ENCODE measurements at places on chromosomes 6 and 20. TPM values are rescaled to one million over a fixed set of nuclear protein-coding genes. Genes with fewer than 3 reads are reported as not detected.

DNA sequence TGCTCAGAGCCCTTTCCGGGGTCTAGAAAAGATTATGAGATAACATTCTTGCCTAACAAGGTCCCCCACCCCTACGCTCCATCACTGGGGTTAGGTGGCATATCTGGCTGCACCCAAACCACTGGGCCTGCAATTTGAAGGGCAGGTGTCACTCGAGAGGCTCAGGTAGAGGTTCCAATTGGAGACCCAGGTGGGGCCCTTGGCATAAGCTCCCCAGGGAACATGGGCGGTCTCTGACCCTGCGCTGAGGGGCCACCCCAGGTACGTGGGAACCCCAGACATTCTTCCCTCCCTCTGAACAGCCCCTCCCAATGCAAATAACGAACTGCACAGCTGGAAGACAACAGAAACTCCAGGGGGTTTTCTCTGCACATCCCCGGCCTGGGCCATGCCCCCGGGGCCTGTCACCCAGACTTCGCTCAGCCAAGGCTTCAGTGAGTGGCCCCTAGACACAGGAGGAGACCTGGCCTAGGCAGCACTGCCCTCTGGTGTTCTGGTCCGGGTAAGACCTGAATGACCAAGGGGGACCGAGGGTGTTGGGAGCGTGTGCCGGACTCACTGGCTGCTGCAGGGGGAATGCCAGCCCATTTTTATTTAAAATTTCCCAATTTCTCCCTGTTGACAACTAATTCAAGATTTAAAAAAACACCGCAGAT lies 47.5 kb downstream of the DSTN start:
- no peak for DNase-seq
- no peak overlapping the region for H3K4me3 ChIP-seq
- H3K4me1 ChIP-seq: peaks cover 7% of the 10 kb centered on the region
- H3K36me3 ChIP-seq: peaks cover 57% of the 10 kb centered on the region
- no peak overlapping the region for H3K27ac ChIP-seq
- H3K27me3 ChIP-seq: no peaks in the 10 kb centered on the region

- H3K36me3 ChIP-seq: peaks cover 26% of the 10 kb centered on the region
- no peaks in the 10 kb centered on the region for H3K27me3 ChIP-seq
- peak; percentile 80 for DNase-seq
- H3K27ac ChIP-seq: peak overlapping the region; percentile 99
- no peak overlapping the region for H3K4me3 ChIP-seq
These were observed 23.0 kb upstream of the NAA20 start for GRCh38 chr20:19993958-19994669.

Gene ZBTB9
- polyA plus RNA-seq: 9.9 TPM

Gene TNFRSF6B
- 51.9 TPM for polyA plus RNA-seq

GRCh38 chr6:1757131-1757530 lies 147.4 kb downstream of the FOXC1 start:
- DNase-seq: no peak
- H3K4me3 ChIP-seq: no peak overlapping the region
- H3K27ac ChIP-seq: no peak overlapping the region
- H3K36me3 ChIP-seq: no peaks in the 10 kb centered on the region

- H3K4me1 ChIP-seq: peaks cover 4% of the 10 kb centered on the region
- H3K27ac ChIP-seq: no peak overlapping the region
- no peaks in the 10 kb centered on the region for H3K27me3 ChIP-seq
These were observed 45.8 kb upstream of the FAM184A start for GRCh38 chr6:119124079-119124824.

DNA sequence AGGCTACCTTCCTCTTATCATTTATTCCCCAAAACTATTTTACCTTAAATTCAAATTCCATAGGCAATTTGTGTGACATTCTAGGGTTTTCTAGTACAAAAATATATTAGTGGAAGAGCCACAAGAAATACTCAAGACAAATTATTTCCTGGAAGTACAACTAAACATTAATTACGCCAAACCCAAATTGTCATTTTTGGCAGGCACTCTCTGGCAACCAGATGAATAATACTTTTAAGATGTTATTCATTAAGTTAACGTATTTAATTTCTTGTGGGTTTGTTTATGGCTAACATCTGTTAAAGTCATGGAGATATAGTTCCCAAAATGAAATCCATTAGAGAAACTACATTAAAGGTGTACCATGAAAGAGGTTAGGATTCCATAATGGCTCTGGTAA lies 40.5 kb downstream of the HMGN3 start:
- no peak for DNase-seq
- no peaks in the 10 kb centered on the region for H3K36me3 ChIP-seq
- no peaks in the 10 kb centered on the region for H3K27me3 ChIP-seq
- H3K4me1 ChIP-seq: no peaks in the 10 kb centered on the region
- H3K4me3 ChIP-seq: no peak overlapping the region

DNA sequence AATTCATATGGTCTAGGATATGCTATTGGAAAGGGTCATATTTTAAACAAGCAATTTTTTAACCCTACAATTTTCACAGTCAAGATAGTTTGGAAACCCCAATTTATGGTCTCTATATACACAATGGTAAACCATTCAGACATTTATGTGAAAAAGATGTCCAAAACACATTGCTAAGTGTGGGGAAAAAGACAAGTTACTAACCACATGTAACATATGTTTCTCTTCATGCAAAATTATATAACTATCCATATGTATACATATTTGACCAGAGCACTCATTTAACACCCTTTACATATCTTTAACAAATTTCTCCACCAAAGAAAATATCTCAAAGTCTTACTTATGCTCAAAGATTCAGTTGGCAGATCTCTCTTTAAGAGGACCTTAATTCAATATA lies 110.6 kb downstream of the RNGTT start:
- no peak overlapping the region for H3K27ac ChIP-seq
- H3K36me3 ChIP-seq: no peaks in the 10 kb centered on the region
- no peak for DNase-seq
- no peaks in the 10 kb centered on the region for H3K4me1 ChIP-seq
- H3K27me3 ChIP-seq: no peaks in the 10 kb centered on the region

DNA sequence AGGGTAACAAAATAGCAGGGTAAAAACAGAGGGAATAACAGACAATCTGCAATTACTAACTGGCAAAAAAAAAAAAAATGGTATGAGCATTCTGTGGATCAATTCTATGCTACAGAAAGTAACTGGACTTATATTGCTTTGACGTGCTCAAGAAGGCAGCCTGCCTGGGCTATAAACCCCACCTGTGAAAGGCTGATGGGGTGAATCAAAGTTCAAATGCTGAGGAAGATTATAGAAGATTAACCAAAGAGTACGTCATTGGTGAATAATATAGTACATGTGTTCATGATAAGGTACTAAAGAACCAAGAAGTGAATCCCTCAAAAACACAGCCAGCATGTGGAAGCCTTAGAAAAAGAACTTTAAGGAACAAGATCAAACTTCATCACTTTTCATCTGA lies 441.9 kb upstream of the PTCHD4 start:
- H3K4me3 ChIP-seq: no peak overlapping the region
- H3K27me3 ChIP-seq: no peaks in the 10 kb centered on the region
- H3K36me3 ChIP-seq: no peaks in the 10 kb centered on the region
- no peak for DNase-seq

DNA sequence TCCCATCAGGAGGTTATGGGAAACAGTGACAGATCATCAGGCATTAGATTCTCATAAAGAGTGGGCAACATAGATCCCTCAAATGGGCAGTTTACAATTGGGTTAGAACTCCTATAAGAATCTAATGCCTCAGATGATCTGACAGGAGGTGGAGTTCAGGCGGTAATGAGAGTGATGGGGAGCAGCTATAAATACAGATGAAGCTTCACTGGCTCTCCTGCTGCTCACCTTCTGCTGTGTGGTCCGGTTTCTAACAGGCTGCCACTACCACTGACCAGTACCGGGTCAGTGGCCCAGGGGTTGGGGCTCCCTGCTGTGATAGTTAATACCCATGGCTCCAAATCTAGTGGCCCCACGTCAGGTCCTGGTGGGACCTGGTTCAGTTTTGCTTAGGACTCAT lies 135.7 kb downstream of the OR2B2 start:
- no peaks in the 10 kb centered on the region for H3K36me3 ChIP-seq
- no peak overlapping the region for H3K4me3 ChIP-seq
- peaks cover 6% of the 10 kb centered on the region for H3K4me1 ChIP-seq

GRCh38 chr20:8608470-8608869 lies 460.4 kb upstream of the PLCB4 start:
- no peak overlapping the region for H3K27ac ChIP-seq
- H3K4me3 ChIP-seq: no peak overlapping the region
- H3K36me3 ChIP-seq: no peaks in the 10 kb centered on the region

DNA sequence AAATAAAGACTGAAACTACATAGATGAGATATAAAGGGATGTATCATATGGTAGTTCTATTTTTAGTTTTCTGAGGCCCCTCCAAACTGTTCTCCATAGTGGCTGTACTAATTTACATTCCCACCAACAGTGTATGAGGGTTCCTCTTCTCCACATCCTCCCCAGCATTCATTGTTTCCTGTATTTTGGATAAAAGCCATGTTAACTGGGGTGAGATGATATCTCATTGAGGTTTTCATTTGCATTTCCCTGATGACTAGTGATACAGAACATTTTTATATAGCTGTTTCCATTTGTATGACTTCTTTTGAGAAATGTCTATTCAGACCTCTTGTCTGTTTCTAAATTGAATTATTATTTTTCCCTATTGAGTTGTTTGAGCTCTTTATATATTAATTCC lies 229.3 kb downstream of the RFPL4B start:
- H3K4me1 ChIP-seq: no peaks in the 10 kb centered on the region
- no peaks in the 10 kb centered on the region for H3K36me3 ChIP-seq
- H3K27ac ChIP-seq: no peak overlapping the region

- H3K4me3 ChIP-seq: no peak overlapping the region
- no peak overlapping the region for H3K27ac ChIP-seq
- DNase-seq: no peak
These were observed 23.2 kb upstream of the CHRNA4 start for GRCh38 chr20:63384336-63384735.

Gene RNF146
- 30.9 TPM for polyA plus RNA-seq

DNA sequence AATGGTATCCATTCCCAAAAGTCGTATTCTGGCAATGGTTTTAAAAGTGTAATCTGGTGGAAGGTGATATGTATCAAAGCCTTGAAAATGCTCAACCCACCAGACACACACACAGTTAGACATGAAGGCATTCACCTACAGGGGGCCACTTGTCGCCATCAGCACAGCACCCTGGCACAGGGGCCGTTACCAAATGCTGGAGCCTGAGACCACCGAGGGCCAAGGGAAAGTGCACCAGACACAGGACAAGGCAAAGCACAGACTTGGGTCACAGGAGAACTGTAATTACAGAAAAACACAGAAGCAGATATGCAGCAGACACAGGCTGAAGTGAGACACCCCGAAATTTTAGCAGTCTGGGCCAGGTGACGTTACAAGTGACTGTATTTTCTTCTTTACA lies 9.3 kb downstream of the TAF4 start:
- H3K36me3 ChIP-seq: no peaks in the 10 kb centered on the region
- H3K4me1 ChIP-seq: no peaks in the 10 kb centered on the region
- DNase-seq: no peak
- no peak overlapping the region for H3K4me3 ChIP-seq
- no peak overlapping the region for H3K27ac ChIP-seq

DNA sequence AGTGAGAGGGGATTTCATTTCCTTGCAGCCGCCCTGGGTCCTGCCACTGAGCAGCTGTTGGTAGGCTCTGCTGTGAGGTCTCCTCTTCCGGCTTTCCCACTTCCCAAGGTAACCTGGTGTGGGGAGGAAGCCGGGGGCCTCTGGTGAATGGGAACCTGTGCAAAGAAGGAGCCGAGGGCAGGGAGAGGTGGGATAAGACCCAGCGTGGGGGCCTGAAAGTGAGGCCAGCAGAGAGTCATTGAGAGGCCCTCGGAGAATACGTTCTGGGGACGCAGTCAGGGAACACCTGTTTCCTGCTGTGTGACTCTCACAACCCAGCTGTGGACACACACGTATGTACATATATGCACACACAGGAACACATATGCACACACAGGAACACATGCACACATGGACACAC lies 100.7 kb downstream of the CDH26 start:
- H3K27me3 ChIP-seq: no peaks in the 10 kb centered on the region
- no peak overlapping the region for H3K4me3 ChIP-seq
- no peak for DNase-seq
- no peak overlapping the region for H3K27ac ChIP-seq
- no peaks in the 10 kb centered on the region for H3K36me3 ChIP-seq

- DNase-seq: no peak
- no peak overlapping the region for H3K27ac ChIP-seq
- H3K4me3 ChIP-seq: no peak overlapping the region
- peaks cover 3% of the 10 kb centered on the region for H3K36me3 ChIP-seq
- peaks cover 7% of the 10 kb centered on the region for H3K4me1 ChIP-seq
These were observed 18.6 kb upstream of the POLR1H start for GRCh38 chr6:30042476-30042875.

DNA sequence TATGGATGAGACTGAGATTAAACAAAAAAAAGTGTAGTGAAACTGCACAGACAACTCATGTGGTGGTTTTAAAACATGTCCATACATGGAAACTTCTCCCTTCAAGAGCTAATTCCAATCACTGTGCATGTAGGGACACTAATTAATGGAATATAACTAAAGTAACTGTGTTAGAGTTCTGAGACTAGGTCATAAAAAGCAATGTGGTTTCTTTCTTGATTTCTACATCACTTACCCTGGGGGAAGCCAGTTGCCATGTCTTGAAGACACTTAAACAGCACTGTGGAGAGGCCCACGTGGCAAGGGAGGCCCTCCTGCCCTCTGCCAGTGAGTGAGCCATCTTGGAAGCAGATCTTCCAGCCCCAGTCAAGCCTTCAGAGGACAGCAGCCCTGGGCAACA lies 118.2 kb upstream of the DST start:
- peaks cover 30% of the 10 kb centered on the region for H3K4me1 ChIP-seq
- DNase-seq: no peak
- no peaks in the 10 kb centered on the region for H3K36me3 ChIP-seq
- H3K27ac ChIP-seq: peak overlapping the region; percentile 42
- no peaks in the 10 kb centered on the region for H3K27me3 ChIP-seq

- H3K36me3 ChIP-seq: no peaks in the 10 kb centered on the region
- H3K4me1 ChIP-seq: no peaks in the 10 kb centered on the region
- H3K27ac ChIP-seq: no peak overlapping the region
- H3K4me3 ChIP-seq: no peak overlapping the region
These were observed 308.1 kb downstream of the EPM2A start for GRCh38 chr6:145427232-145427631.

Gene PRND
- polyA plus RNA-seq: not detected
